NCI-H2171 treated with DMSO at 0.1 percent for 48 hours (cell line): ENCODE measurements at places on chromosomes 1 and 21.
A peak's percentile ranks its signal among the peaks of the same experiment; 100 is the strongest.

GRCh38 chr21:32189688-32190483 is 89.0 kb downstream of the MIS18A start:
- no peak for DNase-seq

DNA sequence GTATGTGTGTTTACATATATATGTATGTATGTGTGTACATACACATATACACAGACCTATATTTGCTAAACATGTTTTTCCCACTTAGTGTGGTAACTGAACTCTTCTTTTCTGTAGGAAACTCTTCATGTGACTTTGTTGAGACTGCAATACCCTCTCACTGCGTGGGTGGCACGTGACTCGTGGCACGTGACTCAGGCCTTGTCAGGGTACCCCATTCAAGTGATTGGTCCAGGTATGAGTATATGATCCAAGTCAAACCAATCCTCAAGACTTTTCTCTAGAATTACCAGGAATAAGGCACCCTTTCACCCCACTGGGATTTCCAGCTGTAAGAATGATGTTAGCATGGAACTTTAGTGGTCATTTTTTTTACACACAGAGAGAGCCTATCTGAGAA is 149.2 kb upstream of the KCNK2 start:
- DNase-seq = no peak

- DNase-seq = no peak
Measured at GRCh38 chr21:38498057-38498833, at the start of gene ERG. TSS of gene ERG (minus strand) at chr21:38498477. CDS start at chr21:38498380, 97 bp downstream.

GRCh38 chr1:175572932-175573868 is 170.2 kb downstream of the TNR start:
- peak; percentile 97 for DNase-seq

- DNase-seq = peak; percentile 96
Measured at GRCh38 chr21:45643021-45643980, at the start of gene PCBP3. TSS of gene PCBP3 (plus strand) at chr21:45643725. CDS start at chr21:45850086, 206,361 bp downstream.

DNA sequence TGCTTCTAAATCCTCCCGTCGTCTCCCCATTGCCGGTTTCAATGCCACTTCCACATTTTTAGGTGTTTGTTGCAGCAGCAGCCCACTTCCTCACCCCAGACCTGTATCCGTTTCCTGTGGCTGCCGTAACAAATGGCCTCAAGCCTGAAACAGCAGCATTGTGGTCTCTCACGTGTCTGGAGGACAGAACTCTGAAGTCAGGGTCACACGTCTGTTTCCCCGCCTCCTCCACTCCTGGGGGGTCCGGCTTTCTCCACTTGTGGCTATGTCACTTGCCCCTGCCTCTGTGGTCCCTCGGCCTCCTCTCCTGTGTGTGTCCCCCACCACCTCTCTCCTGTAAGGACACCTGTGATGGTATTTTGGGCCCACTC is 21.8 kb downstream of the TRPM2 start:
- DNase-seq = no peak

- DNase-seq = no peak
Measured at GRCh38 chr1:211479624-211480023, 12.3 kb downstream of the RD3 start.

- DNase-seq = peak; percentile 11
Measured at GRCh38 chr1:208183977-208184911, 59.9 kb downstream of the PLXNA2 start.

- DNase-seq = peak; percentile 83
Measured at GRCh38 chr1:16367258-16367967, 371 bp downstream of the SZRD1 start.

- no peak for DNase-seq
Measured at GRCh38 chr1:229597877-229598276, 28.0 kb downstream of the TAF5L start.

- no peak for DNase-seq
Measured at GRCh38 chr1:228736844-228737445, 1.7 kb downstream of the RHOU start.

GRCh38 chr21:35833991-35834390 is 226.3 kb downstream of the SETD4 start:
- no peak for DNase-seq

DNA sequence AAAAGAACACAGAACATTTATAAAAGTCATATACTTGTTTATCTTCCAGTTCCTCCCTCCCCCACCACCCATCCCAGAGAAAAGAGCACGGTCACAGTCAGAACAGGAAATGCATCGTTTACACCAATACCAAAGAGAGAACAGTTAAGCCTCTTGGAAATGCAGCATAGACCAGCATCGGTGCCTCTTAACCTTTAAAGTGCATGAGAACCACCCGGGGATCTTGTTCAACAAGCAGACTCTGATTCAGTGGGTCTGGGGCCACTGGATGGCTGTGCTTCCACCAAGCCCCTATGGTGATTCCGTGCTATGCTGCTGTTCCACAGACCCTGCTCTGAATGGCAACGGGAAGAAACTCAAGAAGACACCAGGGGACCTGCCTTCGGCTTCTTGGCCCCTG is 19.2 kb downstream of the FAM89A start:
- DNase-seq = no peak

DNA sequence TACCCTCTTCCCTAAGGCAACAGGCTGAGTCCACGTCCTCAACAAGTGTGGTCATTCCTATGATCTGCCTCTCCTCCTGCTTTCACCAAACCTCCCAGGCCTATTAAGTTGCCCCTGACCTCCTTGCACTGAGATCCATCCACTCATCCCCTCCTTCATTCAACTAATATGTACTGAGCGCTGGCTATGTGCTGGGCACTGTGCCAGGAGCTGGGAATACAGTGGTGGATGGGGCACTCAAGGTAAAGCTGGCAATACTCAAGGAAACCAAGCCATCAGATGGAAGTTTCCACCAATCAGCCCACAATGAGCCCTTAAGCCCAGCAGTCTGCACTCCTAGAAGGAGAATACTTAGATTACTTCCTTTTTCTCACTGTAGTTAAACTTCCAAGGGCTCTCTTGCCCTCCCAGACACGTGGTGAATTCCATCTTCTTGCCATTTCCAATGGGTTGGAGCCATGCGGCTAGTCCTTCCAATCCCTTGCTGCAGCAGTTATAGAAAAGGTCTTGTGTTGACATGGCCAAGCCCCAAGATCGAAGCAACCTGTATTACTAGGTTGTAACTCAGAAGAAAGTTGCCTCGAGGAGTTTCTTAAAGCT is 279.9 kb upstream of the RUNX1 start:
- DNase-seq = no peak

- no peak for DNase-seq
Measured at GRCh38 chr1:101507547-101507971, 270.7 kb downstream of the S1PR1 start.

- DNase-seq = no peak
Measured at GRCh38 chr1:49552101-49552500, 471.7 kb downstream of the AGBL4 start.

- DNase-seq = peak; percentile 73
Measured at GRCh38 chr1:229693129-229693900, 67.3 kb downstream of the URB2 start.

GRCh38 chr1:96072021-96072420 is 649.6 kb upstream of the PTBP2 start:
- DNase-seq = no peak

GRCh38 chr1:62875676-62876075 is 91.7 kb downstream of the ATG4C start:
- no peak for DNase-seq

DNA sequence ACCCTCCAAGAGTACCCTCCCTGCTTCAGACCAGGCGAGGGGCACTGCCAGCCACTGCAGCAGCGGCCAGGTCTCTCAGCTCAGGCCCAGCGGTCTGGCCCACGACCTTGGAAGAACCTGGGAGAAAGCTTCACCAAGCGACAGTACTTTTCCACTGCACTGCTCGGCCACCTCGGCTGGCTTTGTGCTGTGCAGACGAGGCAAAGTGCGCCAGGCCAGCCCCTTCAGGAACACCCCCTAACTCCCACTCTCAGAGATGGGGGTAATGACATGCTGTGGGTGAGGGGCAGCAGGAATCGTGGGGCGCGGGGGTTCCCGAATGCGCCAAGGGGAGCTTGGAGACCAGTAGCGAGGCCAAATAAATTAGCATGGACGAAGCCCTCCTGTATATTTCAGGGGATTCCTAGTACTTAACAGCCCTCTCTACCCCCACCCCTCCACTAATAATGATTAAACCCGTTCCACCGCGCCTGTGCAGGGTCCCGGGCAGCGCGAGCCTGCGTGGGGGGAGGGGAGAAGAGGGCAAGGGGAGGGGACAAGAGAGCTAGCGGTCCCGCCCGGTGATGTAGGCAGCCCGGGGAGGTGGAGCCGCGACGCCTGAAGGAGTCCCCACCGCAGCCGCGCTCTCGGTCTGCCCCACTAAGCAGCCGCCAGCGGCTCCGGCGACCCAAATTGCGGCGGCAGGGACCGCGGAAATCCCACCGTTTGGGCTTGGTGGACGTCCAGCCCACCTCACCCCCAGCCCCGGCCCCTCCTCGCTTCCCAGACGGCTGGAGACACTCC is at the start of gene FAM43B:
Gene FAM43B, plus strand, starts transcription at position 629 of the 783 bp plus-strand sequence. CDS start 401 bp downstream, outside the sequence.
- peak; percentile 54 for DNase-seq

GRCh38 chr21:44724926-44725325 is 13.6 kb upstream of the TSPEAR start:
- DNase-seq = no peak

GRCh38 chr1:22916471-22916820 is 56.2 kb downstream of the LACTBL1 start:
- DNase-seq = peak; percentile 96

DNA sequence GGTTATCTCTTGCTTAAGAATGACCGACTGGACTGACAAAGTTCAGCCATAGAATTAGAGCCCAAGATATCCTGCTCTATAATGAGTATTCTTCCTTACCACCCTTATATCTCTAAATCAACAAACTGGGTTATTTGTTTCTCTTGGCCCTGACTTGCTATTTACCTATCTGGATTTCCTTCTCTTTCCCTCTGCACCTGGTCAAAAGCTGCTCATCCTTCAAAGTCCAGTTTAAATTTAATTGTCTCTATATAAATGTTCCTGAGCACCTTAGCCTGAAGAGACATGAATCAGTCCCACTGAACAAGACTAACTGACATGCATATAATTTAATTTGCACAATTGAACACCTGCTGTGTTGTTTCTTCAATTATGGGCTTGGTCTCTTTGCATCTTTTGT is 127.1 kb upstream of the KCNJ15 start:
- no peak for DNase-seq

DNA sequence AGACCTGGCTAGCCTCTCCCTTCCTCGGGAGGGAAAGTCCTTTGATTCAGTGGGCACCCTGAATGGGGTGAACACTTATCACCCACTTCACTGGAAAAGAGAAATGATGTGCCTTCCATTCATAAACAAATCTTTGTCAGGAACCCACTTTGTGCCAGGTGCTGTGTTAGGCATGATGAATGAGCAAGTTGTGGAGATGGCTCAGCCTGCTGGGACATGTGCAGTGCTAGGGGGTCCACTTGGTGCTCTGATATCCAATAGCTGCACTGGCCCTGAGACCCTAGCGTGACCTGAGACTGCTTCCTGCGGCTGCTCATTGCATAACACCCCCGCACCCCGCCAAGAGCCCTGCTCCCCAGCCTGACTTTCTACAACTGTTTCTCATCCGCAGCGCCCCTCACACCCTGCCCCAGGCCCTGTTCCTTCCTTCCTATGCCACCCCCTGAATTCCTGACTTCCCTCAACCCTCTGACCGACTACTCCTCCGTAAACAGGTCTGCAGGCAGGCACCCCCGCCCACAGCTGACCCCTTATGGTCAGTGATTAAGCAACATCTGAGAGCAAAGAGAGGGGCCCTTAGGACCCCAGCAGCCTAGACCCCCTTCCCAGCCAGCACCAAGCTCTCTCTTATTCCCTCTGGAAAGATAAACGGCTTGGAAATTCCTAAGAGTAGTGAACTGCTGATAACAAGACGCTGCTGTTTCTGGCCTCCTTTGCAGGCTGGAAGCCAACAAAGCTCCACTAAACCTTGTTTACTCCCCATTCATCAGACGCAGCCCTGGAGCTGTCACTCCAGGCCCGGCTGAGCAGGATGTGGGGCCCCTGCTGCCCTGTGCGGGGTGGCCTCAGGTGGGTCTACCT is 12.9 kb downstream of the CSRP1 start:
- no peak for DNase-seq
